GM23338 (cell line): ENCODE measurements at places on chromosomes 16 and 17. TPM values are rescaled to one million over a fixed set of nuclear protein-coding genes. Genes with fewer than 3 reads are reported as not detected.

NOG gene
- total RNA-seq, result 0.66 and 0.89 TPM in 2 replicates

EVI2A gene
- total RNA-seq, result not detected in 2 replicates

FTO gene
- total RNA-seq, result 69.6 and 74.3 TPM in 2 replicates

BOLA2 gene
- 22.1 and 25.4 TPM in 2 replicates for total RNA-seq

NXPH3 gene
- 2.7 and 4.7 TPM in 2 replicates for total RNA-seq

TOX3 gene
- 13.7 and 15.6 TPM in 2 replicates for total RNA-seq

TBC1D3I gene
- 0.62 TPM in 1 of 2 replicates, not detected in the other for total RNA-seq

KCTD19 gene
- total RNA-seq, result 0.31 TPM in 1 of 2 replicates, not detected in the other

- DNase-seq, result no peak
These were observed 19.4 kb downstream of the NATD1 start for GRCh38 chr17:21233581-21234347.

DNA sequence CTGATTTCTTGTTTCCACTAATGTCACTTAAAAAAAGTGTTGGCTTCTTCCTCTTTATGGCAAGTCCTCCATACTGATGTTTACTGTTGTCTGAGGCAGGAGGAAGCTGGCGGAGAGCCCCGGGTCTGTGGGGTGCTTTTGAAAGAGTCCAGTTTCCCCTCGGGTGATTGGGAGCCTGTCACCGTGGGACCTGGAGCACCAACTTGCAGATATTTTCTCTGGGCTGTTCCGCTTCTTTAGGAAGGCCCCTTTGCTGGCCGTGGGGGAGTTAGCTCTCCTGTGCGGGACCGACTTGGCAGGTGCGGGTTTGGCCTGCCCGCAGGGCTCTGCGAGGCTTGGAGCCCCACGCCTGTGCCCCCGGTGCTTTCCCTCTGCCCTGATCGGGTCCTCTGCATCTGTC lies 3.1 kb downstream of the BANP start:
- DNase-seq, result no peak

GRCh38 chr17:47820033-47820789 lies 1.4 kb downstream of the OSBPL7 start:
- DNase-seq, result no peak

- DNase-seq, result no peak
These were observed 17.9 kb upstream of the COL1A1 start for GRCh38 chr17:50219342-50219741.

DNA sequence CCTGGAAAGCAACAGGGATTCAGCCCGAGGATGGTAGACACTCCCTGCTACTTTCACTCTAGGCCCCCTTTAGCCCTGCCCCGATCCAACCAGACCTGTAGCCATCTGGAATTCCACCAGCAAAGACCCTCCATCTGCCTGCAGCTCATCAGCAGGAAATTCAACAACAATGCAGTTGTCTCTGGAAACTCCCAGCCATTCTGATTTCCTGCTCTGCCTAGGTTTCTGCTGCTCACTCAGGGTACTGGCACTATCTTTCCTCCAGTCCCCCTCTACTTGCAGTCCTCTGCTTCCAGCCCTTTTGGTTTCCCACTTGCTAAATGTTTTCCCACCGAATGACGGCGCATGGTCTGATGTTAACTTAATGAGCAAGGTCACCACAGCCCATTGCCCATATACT lies 2.7 kb upstream of the SP6 start:
- peak; percentile 16 for DNase-seq

DNA sequence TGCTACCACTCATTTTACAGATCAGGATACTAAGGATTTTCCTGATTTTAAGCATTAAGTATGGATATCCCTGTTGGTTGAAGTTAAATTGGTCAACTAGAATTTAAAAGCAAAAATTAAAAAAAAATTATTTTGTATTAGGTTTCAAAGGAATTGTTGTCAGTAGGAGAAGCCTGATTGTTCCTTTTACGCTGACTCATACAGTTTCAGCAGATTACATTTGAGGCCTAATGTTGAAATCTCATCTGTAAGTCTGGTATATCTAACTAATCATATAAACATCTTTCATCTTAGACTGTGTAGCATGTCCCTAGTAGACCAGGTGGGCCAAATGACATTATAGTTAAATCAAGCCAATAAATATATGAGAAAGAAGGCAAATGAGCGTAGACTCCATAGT lies 83.5 kb downstream of the FTO start:
- no peak for DNase-seq

DNA sequence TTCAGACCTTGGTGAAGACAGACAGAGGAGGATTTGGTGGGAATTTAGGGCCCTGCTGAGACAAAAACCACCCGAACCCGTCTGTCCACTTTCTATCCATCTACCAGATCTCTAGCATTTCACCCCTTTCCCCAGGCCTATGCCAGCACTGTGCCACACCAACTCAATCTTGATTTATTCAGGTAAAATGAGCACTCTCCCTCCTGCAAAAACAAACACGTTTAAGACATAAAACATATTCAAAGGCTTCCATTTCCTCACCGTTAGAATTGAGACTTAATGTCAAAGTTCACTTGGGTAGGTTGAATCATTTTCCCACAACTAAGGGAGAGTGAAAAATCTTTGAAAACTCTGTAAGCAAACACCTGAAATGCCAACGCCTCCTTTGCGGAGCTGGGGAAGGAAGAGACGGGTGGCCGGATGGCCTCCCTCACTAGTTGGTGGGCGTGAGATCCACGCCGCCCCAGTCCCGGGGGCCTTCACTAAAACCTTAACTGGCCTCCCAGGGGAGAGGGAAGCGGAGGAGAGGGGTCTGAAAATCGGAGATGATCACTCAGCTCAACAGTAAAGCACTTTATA lies 862 bp downstream of the DCAKD start:
- DNase-seq, result peak; percentile 65

DNA sequence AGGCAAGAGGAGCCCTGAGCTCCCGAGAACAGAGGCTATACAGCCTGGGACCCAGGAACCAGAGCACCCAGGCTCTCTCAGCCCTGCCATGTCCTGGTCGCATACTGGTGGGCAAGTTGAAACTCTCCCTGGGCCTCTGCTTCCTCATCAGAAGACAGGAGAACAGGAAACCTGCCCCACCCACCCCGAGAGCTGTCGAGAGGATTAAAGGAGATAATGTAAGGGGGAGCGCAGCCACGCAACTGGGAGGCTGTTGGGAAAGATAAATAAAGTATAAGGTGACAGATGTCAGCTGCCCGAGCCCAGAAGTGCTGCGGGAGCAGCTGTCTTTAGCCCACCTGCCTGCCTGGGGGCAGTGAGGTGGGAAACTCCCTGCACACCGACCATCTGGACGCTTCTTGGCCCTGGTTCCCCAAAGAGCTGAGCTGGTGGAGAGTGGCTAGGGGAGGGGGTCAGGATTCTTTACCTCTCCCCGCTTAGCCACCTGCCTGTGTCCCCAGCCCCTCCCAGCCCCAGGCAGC lies 6.8 kb downstream of the KIF19 start:
- DNase-seq, result no peak

DNA sequence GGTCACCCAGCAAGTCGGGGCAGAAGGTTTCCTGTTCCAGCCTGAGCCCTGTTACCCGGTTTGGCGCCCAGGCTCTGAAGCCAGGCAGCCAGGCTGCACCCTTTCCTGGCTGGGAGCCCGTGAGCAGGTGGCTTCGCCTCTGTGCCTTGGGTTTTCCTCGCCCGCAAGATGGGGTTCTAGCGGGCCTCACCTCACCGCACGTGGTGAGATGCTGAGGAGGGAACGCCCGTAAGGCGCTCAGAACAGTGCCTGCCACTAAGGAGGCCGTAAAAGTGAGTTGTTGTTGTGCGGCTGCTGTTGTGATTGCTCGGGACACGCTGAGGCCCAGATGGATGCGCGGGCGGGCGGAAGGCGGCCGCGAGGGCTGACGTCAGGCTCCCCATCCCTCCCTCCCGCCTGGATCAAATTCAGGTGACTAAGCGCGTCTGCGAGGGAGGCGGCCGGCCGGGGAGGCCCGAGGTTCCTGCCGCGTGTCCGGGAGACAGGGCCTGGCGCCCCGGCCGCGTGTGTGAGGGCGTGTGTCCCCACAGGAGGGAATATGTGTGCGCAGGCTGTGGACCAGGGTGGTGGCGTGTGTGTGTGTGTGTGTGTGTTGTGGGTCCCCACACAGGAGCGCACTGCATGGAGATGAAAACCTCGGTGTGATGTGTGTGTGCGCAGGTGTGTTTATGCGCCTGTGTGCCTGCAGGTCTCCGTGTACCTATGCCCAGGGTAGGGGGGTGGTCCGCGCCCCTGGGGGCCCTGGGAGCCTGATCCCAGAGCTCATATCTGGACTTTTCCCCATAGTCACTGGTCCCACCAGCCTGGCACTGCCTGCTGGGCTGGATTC lies 4.3 kb downstream of the CAMKK1 start:
- peak; percentile 87 for DNase-seq

DNA sequence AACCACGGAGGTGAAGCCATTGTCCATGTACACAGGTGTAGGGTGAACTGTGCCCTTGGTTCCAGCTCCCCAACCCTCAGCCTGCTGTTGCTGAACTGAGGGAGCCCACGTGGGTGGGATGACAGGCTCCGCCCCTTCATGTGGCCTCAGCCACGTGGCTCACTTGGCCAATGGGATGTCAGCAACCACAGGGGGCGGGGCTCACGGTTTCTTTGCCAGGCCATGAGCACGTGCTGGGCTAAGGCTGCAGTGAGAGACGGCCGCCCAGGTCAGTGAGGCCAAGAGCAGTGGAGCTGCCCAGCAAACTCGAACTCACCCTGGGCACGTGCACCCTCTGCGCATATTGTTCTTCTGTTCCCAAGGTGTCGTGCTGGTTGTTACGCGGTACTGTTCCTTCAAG lies 282.6 kb downstream of the IRF8 start:
- no peak for DNase-seq

DNA sequence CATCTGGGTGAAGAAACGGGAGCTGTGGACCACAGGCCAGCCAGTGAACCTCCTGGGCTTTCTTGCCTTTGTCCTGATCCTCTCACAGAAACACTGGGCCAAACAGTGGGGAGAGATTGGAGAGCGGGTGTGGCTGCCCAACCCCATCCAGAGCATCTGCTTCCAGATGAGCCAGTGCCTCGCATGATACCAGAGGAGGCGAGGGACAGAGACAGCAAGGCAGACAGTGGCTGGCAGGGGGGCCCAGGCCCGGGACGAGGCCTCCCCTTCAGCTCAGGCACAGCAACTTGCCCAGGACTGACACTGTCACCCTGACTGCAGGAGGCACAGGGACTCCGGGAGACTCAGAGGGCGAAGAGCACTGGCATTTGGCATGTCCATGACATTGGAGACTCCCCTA lies 12.0 kb downstream of the ARHGEF15 start:
- no peak for DNase-seq

DNA sequence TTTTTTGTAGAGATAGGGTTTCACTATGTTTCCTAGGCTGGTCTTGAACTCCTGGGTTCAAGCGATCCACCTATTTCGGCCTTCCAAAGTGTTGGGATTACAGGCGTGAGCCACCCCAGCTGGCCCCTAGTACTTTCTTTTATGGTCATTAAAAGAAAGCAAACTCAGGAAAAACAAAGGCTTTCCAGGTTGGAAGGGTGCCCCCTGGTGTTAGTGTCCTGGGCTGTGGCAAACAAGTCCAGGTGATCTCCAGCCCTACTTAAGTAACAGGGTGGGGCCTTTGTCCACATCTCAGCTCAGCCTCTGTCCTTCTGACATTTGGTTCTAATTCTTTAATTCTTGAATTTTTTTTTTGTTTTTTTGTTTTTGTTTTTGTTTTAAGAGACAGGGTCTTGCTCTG lies 6.9 kb downstream of the IGFBP4 start:
- peak; percentile 85 for DNase-seq

DNA sequence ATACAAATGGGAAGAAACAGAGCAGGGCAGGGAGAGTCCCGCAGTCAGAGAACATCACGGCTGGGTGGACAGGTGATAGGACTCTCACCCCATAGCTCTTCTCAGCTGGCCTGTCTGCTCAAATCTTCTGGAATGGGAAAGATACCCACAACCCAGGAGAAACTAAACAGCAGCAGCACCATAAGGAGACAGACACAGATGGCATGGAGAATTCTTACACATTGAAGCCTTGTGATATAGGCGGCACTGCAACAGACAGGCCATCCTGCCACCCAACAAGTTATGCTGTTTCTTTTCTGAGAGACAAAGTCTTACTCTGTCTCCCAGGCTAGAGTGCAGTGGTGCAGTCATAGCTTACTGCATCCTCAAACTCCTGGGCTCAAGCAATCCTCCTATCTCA lies 8.6 kb upstream of the ANKRD40CL start:
- no peak for DNase-seq

DNA sequence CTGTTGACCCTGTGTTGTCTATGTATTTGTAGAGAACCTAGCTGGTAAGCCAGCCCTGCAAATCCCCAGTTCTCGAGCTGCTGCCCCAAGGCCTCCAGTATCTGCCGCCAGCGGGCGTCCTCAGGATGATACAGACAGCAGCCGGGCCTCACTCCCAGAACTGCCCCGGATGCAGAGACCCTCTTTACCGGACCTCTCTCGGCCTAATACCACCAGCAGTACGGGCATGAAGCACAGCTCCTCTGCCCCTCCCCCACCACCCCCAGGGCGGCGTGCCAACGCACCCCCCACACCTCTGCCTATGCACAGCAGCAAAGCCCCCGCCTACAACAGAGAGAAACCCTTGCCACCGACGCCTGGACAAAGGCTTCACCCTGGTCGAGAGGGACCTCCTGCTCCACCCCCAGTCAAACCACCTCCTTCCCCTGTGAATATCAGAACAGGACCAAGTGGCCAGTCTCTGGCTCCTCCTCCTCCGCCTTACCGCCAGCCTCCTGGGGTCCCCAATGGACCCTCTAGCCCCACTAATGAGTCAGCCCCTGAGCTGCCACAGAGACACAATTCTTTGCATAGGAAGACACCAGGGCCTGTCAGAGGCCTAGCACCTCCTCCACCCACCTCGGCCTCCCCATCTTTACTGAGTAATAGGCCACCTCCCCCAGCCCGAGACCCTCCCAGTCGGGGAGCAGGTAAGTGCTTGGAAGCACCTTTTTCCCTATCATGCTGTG lies 23.1 kb upstream of the CDC6 start:
- DNase-seq, result no peak

- DNase-seq, result no peak
These were observed 164.9 kb upstream of the PLCG2 start for GRCh38 chr16:81614171-81614570.

DNA sequence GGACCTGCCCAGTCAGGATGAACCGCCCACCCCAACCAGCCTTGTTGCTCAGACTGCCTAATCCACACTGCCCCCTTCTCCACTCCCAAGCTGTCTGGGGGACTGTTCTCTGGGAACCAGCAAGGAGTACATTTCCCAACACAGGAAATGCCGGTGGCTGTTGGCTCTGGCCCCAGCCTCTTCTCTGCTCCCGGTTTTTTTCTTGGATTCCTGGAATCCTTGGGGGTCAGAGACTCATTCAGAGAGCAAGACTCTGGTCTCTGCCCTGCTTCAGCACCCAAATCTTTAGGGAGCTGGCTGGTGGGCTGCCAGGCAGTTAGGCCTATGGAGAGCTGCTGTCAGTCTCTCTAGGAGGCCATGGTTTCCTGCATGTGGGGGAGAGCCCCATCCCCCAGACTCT lies 10.8 kb upstream of the MTMR4 start:
- peak; percentile 50 for DNase-seq

- DNase-seq, result peak; percentile 52
These were observed 780 bp upstream of the DCAKD start for GRCh38 chr17:45052052-45052772.

- DNase-seq, result no peak
These were observed 288.7 kb downstream of the SEC14L1 start for GRCh38 chr17:77429369-77429968.
